ENCODE measurements at places on chromosomes 6 and 20.

DNA sequence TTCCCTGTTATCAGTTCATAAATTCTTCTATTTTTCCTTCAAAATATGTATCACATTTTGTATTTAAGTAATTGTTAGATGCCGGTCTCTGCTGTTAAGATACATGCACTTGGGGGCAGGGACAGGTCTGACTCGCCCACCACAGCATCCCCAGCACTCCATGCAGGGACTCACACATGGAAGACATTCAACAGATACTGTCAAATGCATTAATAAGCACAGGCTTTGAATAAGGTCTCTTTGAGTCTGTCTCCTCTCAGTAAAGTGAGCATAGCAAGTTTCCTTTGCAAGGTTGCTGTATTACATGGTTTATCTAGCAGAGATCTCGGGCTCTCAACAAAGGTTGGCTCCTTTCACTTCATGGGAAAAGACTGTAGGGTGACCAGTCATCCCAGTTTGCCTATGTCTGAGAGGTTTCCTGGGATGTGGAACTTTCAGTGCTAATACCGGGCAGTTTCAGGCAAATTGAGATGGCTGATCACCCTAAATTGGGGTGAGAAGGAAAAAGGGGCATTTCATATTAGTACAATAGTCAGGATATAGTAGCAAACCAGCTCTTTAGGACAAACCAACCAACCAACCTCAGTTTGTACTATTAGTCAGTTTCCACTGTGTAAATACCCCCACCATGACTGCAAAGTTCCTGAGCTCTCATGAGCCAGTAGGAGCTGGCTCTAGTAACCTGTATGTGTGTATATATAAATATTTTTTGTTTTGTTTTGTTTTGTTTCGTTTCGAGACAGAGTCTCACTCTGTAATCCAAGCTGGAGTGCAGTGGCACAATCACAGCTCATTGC, 15.0 kb downstream of the JPH2 start:
- no peak for DNase-seq

DNA sequence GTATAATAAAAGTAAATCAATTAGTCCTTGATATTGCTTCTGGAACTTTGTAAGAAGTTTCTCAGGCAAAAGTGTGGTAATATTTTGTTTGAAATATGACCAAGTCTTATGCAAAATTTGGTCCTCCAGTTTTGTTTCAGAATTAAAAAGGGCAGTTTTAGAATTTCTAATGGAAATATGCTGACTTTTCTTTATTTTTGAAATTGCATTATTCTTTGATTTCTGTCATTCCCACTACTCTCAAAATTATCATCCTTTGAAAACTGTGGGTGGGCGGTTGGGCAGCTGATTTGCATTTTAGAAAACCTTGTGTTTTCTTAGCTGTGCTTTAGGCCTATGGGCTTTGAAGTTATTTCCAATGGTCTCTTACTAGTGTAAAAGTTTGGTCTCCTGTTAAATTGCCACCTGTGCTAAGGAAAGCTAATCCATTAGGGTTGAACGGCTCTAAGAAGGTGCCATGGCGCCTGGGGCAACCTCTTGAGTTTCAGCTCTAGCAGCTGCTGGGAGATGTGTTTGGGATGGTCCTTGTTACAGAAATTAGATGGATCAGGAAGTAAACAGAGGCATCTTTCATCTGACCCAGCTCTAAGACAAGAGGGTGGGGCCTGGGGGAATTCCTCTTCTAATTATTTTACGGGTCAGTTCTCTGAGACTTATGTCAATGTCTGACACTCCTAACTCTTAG, 880.8 kb upstream of the SLC35B3 start:
- DNase-seq, result no peak

DNA sequence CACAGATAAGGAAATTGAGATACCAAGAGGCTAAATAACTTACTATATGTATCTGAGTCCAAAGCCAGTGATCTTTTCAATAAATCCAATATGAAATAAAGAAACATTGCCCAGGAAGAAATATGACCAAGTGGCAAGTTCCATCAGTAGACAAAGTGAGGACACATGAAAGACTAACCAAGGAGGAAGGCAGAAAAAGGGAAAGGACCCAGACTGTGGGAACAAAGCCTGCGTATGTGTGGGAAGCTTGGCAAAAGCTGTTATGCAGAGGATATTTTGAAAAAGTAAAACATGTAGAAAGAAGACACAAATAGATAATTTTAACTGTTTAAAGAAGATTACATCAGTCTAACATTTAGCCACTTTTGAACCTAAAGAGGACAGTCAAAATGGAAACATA, 264.4 kb upstream of the PRDM1 start:
- DNase-seq, result no peak

- no peak for DNase-seq
Measured at GRCh38 chr6:102981490-102982015, 1588.0 kb downstream of the GRIK2 start.

DNA sequence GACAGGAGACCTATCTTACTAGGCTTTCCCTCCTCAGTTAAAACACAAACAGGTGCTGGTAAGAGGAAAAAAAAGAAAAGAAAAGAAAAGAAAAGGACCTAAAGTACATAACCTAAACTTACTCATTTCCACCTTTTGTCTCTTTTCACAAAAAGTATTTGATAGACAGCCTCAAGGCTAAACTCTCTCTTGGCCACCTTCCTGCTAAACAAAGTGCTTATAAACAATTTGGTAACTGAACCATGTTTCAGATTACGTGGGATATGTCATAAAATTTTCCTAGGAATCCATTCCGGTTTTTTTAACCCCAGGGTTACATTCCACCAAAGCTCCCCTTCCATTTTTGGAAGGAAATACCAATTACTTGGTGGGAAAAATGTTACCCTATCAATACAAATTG, 109.0 kb downstream of the PRND start:
- DNase-seq, result no peak

GRCh38 chr6:100153636-100154275, 159.7 kb upstream of the MCHR2 start:
- DNase-seq, result no peak

- DNase-seq, result no peak
Measured at GRCh38 chr6:322940-323729, 30.8 kb downstream of the DUSP22 start.

- DNase-seq, result no peak
Measured at GRCh38 chr6:30214657-30214982, 1.4 kb upstream of the TRIM26 start.

DNA sequence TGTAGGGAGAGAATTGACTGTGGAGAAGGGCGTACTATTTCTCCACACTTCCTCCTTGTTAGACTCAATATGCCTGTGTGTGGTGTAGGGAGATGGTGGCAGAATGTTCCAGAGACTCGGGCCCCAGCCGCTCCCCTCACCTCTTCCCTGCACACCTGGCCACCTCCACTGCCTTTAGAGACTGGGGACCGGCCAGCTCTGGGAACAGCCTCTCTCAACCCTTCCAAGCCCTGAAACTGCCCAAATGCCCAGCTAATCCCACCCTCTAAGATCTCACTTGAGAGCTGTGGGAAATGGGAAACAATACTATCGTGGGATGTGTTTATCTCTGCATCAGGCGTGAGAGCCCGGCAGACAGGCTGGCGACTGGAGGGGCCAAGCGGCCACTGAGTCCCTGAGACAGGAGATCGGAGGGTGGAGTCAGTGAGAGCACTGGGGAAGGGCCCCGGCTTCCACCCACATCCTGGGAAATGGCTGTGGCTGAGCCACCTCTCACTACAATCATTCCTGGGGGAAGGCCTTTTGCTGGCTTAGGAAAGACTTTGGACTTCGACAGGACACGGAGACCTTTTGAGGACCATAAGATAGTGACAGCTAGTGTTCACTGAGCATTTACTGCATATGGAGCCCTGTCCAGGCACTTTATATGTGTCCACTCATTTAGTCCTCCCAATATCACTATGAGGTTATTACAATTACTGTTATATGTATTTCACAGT, 31.0 kb upstream of the MRPS18A start:
- DNase-seq, result no peak

DNA sequence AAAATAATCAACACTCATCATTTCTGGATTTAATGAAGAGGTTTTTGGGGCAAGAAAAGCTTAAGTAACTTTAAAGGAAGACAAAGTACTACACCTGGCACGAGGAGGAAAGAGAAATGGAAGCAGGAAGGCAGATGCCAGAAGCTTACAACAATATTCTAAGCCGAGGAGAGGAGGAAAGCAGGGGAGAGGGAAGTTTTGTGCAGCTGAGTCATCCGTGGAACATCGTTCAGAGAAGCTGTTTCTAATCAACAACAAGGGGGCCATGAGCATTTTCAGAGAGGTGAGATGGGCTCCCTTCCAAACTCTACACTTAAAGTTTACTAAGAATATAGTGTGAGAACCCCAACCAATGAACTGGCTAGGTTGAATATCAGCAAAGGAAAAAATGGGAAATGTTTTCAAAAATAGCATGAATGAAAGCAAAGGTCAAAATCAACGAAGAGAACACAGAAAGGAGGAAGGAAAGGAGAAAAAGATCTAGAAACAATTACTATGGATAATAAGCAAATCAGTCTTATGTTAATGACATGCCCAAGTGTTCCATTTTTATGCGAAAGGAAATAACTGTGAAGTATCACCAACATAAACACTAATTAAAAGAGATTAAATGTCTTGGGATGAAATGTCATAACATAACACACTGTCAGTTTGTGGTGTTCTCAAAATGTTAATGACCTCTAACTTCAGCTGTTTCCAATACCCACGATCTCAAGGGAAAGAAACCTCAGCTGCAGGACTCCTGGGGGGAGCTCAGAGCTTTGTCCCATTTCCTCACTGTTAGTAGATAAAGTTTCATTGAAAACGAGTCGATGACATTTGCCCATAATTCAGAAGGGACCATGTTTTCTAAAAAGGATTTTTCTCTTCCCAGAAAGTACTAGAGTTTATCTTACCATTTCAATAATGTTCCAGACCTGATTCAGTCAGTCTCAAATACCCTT, 203.4 kb upstream of the STXBP5 start:
- DNase-seq, result no peak

GRCh38 chr6:20954315-20954714, 420.1 kb downstream of the CDKAL1 start:
- no peak for DNase-seq

GRCh38 chr6:53134601-53135235, 13.9 kb downstream of the GCM1 start:
- no peak for DNase-seq

DNA sequence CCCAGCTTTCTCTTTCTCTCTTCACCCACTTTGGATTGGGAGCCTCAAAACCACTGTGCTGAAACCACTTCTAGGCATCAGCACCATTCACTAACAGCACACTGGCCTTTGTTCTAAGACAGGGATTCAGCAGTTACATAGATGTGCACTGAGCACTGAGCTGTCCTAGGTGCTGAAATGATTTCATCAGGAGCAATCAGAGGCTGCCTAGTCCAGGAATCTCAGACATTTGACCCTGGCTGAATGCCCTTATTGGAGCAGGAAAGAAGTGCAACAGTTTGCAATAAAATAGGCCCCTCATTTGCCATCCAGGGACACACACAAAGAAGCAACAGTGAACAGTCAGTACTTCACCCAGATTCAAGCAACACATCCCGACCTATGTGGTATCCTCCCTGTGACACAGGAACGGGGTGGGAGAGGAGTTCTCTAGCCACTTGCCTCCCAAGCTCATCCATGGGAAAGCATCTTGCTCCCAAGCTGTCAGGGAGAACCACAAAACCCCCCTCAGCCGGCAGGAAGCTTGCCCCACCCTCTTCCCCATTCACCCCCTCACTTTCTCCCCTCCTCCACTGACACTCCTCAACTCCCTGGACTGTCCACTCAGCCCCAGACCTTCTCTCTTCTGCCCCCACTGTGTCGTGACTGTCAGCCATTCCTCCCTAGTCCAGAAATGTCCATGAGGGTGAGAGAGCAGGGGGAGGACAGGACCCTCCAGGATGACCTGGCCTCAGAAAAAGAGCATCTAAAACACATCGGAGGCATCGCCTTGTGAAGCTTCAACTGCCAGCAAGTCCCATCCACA, 304.4 kb downstream of the PREX1 start:
- peak; percentile 50 for DNase-seq

- no peak for DNase-seq
Measured at GRCh38 chr6:121925534-121926255, 473.8 kb upstream of the HSF2 start.

DNA sequence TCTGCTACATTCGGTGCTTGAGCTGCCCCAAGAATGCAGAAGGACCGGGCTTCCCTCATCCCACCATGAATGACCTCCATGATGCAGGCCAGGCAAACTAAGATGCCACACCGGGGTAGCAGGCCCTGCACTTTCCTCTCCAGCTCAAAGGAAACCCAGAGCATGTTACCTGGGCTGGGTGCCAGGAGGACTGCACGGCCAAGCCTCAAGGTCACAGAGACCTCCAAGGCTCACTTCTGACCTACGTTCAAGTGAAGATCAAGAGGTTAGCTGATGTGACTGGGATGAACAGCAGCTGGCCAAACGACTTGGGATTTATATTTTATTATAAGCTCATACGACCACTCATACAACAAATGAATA, 501.8 kb downstream of the CD83 start:
- no peak for DNase-seq

GRCh38 chr20:50283922-50284810, 93.5 kb downstream of the CEBPB start:
- peak; percentile 38 for DNase-seq

- DNase-seq, result no peak
Measured at GRCh38 chr6:44399991-44400390, 12.5 kb downstream of the CDC5L start.

- no peak for DNase-seq
Measured at GRCh38 chr20:62892348-62893304, 31.0 kb upstream of the TCFL5 start.

GRCh38 chr6:153231048-153231646, 100.1 kb upstream of the RGS17 start:
- peak; percentile 28 for DNase-seq

DNA sequence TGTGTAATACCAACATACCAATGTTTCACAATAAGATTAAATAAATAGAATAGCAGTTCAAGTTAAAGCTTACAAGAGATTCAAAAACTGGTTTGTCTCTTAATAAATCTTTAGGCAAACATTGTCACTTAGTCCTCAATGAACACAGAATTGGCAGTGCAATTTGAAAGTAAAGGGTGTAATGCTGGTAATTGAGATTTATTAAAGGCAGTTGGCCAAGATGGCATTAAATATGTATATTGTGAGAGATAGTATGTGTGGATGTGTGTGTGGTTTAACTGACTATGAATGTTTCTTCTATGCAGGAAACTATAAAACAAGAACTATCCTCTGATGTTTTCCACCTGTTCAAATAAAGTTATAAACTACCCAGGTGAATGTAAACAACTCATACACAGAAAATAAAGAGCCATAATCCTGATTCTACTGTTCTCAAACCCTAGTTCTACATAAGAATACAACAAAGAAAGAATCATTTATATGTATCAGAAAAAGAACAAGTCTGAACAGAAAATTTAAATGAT, 267.9 kb upstream of the PTCHD4 start:
- DNase-seq, result no peak

GRCh38 chr6:16337295-16337975, 99.0 kb downstream of the GMPR start:
- no peak for DNase-seq
